ENCODE measurements at places on chromosomes 7 and 10.

- DNase-seq: no peak
Measured at GRCh38 chr10:7210516-7210915, 200.3 kb downstream of the SFMBT2 start.

GRCh38 chr7:14047709-14048399, 58.4 kb upstream of the ETV1 start:
- DNase-seq: no peak

GRCh38 chr10:88458209-88458608, 124.9 kb downstream of the RNLS start:
- DNase-seq: no peak

- no peak for DNase-seq
Measured at GRCh38 chr10:49278497-49278981, 20.4 kb upstream of the C10orf71 start.

Data from NCI-H1694 (cell line).